Caudate nucleus (tissue), 63 donors: ENCODE measurements at places on chromosomes 1 and 21.
A peak's percentile ranks its signal among the peaks of the same experiment; 100 is the strongest.

DNA sequence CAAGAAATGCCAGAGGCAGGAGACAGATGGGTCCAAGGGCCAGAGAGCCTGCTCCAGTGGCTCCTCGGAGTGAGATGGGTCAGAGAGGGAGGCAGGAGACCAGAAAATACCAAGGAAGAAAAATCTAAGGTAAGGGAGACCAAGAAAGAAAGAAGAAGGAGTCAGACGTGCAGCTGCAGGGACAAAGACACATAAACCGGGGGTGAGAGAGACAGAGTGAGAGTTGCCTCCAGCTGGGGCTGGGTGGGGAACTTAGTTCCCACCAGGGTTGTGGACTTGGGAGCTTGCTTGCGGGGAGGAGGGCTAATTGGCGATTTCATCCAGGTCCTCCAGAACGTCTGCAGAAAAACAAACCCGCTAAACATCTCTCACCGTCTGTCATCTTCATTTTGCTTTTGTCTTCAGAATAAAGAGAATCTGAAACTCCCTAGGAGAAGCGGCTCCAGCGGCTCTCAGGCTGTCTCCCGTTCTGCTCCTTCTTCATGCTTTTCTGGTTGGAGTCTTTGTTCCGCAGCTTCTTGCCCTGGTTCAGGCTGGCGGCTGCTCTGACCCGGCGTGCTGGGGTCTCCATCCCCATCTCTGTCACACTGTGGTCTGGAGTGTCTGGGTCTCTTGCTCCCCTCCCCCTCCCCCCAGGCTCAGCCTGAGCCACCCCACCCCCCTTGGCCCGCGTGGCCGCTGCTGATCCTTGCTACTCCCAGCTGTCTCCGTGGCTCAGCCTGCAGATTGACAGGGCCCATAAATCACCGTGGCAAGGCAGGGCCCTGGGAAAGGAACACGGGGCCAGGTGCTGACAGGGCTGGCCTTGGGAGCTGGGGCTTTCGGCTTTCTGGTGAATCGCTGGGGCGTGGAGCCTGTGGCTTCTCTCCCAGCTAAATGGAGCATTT, 66.6 kb downstream of the UBIAD1 start:
- DNase-seq: no peak

- DNase-seq: no peak
These were observed 2.7 kb upstream of the SLC5A9 start for GRCh38 chr1:48219803-48220202.

DNA sequence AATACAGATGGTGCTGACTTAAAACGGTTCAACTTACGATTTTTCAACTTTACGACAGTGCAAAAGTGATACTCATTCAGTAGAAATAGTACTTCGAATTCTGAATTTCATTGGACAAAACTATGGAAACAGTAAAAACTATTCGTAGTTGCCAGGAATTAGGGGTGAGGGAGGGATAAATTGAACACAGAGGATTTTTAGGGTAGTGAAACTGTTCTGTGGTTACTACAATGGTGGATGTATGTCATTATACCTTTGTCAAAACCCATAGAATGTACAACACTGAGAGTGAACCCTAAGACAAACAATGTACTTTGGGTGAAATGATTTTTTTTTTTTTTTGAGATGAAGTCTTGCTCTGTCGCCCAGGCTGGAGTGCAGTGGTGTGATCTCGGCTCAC, 7.5 kb downstream of the DDR2 start:
- DNase-seq: no peak

GRCh38 chr1:41811051-41811795, 107.5 kb downstream of the HIVEP3 start:
- no peak for DNase-seq

- no peak for DNase-seq
These were observed 96.9 kb upstream of the TARDBP start for GRCh38 chr1:10915594-10915993.

DNA sequence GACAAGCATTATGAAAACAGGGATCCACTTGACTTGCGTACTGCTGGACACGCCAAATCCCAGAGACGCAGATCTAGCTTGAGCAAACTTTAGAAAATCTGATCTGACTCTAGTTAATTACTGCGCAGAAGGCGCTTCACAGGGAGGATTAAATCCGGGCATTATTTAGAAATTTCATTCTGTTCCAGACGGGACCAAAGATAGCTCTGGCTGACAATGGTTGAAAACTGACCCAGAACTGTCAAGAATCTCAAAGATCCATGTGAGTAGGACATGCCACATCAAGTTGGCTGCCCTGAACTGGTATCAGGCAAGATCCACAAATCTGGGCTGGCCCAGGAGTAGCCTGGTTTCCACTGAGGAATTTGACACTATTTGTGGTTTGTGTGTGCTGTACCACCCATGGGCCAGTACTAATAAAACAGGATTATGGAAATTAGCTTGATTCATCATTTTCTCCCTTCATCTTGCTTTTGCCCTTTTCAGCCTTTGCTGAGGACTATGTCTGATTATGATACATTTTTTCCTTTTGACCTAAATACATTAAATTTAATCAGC, 171.0 kb downstream of the VAV3 start:
- DNase-seq: no peak

- peak; percentile 13 for DNase-seq
These were observed 36.7 kb downstream of the CAPN2 start for GRCh38 chr1:223748773-223749733.

GRCh38 chr1:48725341-48726046, 51.2 kb downstream of the BEND5 start:
- DNase-seq: no peak

DNA sequence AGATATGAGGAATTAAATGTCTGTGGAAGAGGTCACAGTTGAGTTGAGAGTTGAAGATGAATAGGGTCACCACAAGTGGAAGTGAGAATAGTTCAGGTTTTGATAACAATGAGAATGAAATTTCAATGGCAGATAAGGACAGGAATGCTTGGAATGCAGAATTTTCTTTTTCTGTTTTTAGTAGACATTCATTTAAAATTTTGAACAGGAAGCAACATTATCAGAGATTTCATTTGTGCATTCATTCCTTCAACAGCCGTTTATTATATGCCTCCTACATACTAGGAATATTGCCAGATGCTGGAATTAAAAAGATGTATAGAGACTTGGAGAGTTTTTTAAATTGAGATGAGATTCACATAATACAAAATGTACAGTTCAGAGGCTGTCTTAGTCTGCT, 126.8 kb downstream of the ITSN1 start:
- no peak for DNase-seq

DNA sequence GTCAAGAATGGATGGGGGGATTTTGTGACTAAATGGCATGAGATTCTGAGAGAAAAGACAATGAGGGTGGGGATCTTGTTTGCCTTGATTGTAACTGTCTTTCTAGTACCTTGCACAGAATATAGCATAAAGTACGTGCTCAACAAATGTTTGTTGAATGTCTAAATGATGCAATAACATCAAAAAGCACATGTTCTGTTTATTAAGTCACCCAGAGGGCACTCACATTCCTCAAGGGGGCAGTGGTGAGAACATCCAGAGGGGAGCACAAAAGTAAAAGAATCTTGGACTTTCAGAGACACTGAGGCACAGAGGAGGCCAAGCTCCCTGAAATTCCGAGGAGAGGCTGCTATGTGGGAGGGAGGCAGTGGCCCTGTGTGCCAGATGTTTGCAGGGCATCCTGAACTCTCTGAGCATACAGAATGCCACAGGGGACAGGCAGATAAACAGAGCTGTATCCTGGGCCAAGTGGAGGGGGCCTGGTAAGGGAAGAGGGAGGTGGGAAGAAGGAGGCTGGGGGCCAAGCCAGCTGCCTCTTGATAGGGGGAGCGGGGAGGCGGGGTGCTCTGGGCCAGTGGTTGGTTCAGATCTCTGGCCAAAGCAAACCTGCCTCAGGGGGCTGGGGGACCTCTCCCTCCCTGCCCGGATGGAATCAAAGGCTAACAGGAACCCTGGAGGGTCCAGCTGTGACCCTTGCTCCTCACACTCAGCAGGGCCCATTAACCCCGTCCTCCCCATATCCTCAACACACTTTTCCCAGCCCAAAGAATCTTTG, 6.5 kb upstream of the ATP1A2 start:
- no peak for DNase-seq

GRCh38 chr1:242890192-242890741, 364.8 kb downstream of the CEP170 start:
- DNase-seq: no peak

- DNase-seq: no peak
These were observed 216.9 kb downstream of the APP start for GRCh38 chr21:25953659-25954058.

DNA sequence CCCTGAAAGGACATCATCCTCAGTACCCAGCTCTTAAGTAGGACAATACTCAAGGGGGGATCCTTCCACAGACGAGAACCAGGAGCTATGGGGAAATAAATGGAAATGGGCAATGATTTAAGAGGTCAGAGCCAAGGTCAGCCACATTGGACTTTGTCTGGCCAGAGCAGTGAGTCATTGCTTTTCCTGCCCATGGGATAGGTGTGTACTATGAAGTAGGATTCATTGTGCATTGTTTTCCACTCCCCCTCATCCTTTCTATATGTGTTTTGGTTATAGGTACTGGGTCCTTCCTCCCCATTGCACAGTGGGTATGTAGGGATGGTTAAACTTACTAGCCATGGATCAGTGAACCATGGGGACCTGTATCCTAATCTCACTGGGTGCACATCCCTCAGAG, 328.9 kb upstream of the USP25 start:
- no peak for DNase-seq

DNA sequence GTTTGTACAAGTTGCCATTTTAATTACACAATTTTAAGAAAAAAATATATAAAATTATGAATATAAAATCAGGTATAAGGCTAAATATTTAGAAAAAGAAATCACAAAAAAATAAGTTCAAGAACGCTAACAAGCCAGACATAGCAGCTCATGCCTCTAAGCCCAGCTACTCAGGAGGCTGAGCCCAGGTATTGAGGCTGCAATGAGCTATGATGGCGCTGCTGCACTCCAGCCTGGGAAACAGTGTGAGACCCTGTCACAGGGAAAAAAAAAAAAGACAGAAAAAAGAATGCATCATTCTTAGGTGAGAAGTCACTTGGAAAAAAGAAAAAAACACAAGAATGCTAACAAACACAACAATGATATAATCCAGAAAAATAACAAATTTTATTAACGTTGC, 112.3 kb upstream of the PRDX6 start:
- DNase-seq: no peak

GRCh38 chr1:22412932-22413727, 38.5 kb upstream of the ZBTB40 start:
- no peak for DNase-seq

DNA sequence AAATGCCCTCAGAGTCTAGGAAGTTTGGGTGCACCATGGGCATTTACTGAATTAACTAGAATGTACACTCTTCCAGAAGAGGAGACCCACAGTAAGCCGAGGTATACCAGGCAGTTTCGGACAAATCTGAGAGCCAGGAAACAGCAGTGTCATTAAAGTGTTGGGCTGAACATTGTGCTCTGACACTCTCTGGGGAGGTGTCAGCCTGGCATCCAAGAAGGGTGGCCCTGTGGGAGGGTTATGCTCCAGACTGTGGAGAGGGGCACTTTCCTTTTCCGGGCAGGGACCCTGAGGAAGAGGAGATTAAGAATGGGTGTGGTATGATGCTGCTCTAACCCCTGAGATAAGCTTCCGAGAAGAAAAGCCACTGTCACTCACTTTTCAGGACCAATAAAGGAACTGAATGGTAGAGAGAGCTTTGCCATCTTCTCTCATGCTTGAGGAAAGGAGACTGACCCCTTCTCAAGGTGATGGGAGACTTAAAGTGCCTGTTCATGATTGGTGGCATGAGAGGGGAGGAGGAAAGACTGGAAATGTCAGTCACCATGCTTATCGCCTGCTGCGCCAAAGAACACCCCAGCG, 98.2 kb downstream of the UCK2 start:
- DNase-seq: no peak

DNA sequence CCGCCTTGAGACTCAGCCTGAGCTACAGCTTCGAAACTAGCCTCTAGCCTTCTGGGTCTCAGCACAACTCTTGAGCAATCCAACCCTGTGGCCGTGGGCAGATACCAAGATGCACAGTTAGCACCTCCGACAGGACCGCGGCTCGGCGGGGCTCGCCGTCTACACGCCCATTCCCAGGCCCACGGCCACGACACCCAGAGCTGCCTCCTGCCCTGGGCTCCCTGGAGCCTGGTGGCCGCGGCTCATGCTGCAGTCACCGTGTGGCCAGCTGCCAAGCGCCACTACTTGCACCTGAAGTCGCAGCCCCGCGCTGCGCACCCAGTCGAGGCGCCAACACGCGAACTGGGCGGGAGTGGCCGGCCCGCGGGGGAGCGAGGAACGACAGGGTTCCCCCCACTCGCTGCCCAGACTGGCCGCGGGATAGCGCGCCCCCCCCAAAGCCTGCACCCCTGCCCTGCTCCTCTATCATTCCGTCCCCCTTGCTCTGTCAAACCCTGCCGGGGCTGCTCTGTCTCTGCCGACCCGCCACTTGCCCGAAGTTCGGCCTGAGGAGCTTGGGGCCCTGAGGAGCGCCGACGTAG, 729 bp upstream of the CDCA8 start:
- DNase-seq: no peak

- DNase-seq: no peak
These were observed 281.9 kb upstream of the POU3F1 start for GRCh38 chr1:38328278-38329035.

DNA sequence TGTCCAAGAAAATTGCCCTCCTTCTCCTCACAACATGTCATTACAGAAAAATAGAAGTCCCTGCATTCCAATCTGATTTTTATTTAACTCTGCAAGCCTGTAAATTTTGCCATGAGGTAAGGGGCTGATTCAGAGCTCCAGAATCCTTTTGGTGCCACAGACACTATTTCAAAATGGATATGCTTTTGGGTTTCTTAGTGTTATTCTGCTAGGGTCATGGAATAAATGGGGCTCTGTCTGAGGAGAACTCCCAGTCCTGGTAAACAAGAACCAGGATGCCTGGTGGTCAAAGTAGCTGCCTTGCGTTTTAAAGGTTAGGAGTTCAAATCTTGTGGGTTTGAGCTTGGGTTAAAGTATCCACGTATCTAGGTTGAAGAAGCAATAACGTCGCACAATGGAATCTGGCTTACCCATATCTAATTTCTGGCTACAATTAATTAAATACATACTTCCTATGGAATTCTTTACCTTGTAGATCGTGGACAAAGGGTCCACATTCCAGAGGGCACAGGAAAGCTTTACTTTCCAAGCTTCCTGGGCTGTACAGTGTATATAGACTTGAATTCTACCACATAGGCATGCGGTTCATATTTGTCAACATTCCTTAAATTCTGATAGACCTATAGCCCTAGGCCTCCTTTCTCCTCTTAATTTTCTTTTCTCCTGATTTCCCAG, 98.0 kb upstream of the CDC42BPA start:
- no peak for DNase-seq

- no peak for DNase-seq
These were observed 53.6 kb downstream of the ACBD3 start for GRCh38 chr1:226132728-226133503.
